ENCODE measurements at places on chromosomes 16 and 17.

DNA sequence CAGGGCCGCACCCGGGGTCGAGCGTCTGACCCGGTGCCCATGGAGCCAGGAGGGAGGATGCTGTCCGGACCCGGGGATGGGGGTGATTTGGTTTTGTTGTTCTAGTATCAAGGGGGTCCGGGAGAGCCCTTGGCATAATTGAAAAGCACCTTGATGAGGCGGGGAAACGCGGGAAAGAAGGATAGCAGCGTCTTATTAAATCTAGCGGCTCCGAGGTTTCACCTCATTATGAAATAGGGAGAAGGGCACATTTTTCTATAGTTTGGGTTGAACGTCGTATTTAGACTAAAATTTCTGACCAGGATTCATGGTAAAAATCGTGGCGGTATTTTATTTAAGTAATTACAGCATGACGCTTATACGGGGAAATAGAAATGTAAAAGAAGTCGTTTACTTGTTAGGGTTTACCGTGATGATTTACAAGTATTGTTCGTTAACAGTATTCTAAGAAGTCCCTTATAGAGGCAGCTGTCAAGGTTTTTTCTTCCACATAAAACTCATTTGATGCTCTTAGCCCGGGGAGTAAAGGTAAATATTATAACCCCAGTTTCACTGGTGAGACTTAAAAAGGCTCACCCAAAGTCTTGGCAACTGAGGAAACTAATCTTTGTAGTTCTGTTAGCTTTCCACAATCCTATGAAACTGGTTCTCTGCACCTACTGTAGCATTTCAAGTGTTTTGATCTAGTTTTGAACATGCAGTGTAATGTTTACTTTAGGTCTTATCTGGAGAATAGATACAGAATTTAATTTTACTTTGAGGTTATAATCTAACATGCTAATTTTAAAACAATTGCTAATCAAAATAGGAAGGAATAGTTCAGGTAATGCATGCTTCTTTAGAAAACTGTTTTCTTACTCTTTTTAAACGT lies 756 bp downstream of the LUC7L3 start:
- DNase-seq = no peak

GRCh38 chr17:49851387-49852291 lies 3.8 kb upstream of the TAC4 start:
- DNase-seq = peak; percentile 69

DNA sequence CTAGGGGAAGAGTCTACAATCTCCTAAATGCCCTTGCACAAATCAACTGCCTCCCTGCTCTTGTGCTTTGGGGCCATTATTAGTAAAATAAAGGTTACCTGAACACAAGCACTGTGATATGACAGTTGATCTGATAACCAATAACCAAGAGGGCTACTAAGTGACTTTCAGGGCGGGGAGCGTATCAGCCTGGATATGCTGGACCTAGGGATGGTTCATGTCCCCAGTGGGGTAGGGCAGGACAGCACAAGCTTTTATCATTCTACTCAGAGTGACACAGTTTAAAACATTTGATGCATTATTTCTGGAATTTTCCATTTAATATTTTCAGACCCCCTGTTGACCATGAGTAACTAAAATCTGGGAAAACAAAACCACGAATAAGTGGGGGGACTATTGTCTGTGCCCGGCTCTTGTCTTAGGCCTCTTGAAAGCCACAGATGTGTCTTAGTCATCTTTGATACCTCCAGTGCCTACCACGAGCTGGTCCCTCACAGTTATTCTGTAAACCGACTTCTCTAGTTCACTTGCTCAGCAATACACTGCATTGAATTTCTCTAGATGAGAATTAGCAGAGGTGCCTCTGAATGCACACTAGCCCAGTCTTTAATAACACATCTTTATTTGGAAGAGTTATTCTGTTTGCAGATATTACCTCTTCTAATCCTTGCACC lies 94.6 kb upstream of the DHX40 start:
- DNase-seq = no peak

- peak; percentile 20 for DNase-seq
Measured at GRCh38 chr17:50283246-50283645, 9.0 kb downstream of the TMEM92 start.

DNA sequence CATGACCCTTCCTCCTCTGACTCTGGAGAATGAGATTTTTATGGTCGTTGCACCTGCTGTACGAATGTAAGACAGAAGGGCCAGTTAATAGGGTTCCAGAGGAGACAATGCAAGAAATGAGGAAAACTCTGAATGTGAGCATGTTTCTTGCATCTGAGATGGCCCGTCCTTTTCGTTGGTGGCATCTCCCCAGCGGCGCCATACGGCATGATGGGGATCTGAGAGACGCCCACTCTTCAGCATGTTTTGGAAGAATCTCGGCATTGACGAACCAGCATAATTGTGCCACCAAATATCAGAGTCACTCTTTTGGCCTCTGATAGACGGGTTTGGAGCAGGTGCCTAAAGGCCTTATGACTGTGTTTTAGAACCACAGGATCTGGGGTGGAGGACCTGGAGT lies 126.5 kb upstream of the RCVRN start:
- no peak for DNase-seq

- peak; percentile 12 for DNase-seq
Measured at GRCh38 chr16:68332411-68333121, 21.7 kb downstream of the PRMT7 start.

DNA sequence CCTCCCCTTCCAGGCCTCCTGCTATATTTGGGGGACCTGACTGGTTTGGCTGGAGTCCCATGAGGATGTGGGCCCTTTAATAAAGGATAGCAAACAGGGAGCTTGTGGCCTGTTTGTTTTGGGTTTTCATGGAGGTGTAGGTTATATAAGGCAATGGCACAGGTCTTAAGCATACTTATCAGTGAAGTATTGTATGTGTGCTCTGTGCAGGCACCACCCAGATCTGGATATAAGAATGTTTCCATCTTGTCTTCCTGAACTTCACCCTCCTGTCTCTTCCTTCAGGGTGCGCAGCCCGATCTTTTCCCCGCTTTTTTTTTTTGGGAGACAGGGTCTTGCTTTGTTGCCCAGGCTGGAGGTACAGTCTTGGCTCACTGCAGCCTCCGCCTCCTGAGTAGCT lies 10.6 kb downstream of the SLC52A1 start:
- no peak for DNase-seq

DNA sequence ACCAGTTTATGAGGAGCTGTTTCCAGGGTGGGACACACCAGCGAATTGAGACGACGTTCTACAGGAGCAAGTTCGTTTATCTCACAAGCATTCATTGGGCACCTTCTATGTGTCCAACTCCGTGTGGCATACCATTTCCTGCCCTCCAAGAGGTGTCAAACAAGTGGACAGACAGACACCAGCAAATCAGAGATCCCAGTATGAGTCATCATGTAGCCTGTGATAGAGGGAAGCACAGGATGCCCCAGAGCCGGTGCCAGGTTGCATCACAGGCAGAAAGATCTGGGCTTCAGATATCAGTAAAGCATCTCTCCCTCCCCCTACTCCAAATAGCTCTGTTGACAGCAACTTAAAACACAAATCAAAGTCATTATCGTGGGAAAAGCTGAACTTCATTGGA lies 31.8 kb upstream of the MAF start:
- DNase-seq = no peak
